ENCODE measurements at places on chromosomes 1 and 21.
A peak's percentile ranks its signal among the peaks of the same experiment; 100 is the strongest.

GRCh38 chr1:108732398-108732797, 14.1 kb upstream of the STXBP3 start:
- DNase-seq, result no peak

- DNase-seq, result no peak
These were observed 53.3 kb downstream of the EIF4G3 start for GRCh38 chr1:21123287-21123948.

DNA sequence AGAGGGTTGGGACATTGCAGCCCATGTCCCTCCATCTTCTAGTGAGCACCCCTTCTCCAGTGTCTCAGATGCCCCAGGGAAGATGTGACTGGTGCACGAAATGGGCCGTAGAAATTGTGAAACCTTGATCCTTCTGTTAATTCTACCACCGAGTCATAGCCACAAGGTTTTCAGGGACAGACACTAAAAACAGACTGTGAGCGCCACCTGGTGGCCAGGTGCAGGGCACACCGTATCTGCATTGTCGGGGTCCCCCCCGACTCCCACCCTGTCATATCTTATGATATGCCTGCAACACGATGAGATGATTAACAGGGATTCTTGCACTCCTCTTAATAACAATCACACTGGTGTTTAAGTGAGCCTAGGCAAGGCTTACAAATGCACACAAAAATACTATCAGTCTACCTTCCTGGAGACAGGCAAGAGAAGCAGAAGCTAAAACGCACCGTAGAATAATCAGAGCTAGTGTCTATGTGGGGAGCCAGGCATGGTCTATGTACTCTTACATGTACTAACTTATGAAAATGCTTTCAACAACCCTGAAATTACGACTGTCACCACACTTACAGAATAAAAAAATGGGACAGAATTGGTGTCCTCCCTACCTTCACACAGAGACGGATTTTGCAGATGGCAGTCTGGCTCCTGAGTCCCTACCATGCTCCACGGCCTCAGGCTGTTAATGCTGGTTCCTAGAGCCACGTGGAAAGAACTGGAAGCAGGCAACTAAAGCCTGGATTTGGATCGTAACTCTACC, 57.9 kb downstream of the FHAD1 start:
- DNase-seq, result peak; percentile 78

DNA sequence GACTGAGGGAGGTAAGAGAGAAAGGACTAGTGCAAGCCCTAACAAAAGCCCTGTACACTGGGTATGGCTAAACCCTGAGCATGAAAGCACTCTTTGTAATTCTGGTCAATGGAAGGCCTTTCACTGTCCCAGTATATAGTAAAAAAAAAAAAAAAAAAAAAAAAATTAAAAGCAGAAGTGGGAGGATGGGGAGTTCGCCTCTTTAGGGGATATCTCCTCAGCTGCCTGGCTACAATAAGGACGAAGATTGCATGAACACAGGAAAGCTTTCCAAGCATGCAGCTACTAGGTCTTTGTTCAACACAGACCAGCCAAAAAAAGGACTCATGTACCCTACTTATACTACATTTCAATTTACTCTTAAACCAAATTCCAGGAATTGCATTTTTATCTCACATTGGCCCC, 59.1 kb downstream of the EIF4G3 start:
- DNase-seq, result no peak

GRCh38 chr1:109161858-109162606, 48.1 kb downstream of the ELAPOR1 start:
- DNase-seq, result peak; percentile 63

DNA sequence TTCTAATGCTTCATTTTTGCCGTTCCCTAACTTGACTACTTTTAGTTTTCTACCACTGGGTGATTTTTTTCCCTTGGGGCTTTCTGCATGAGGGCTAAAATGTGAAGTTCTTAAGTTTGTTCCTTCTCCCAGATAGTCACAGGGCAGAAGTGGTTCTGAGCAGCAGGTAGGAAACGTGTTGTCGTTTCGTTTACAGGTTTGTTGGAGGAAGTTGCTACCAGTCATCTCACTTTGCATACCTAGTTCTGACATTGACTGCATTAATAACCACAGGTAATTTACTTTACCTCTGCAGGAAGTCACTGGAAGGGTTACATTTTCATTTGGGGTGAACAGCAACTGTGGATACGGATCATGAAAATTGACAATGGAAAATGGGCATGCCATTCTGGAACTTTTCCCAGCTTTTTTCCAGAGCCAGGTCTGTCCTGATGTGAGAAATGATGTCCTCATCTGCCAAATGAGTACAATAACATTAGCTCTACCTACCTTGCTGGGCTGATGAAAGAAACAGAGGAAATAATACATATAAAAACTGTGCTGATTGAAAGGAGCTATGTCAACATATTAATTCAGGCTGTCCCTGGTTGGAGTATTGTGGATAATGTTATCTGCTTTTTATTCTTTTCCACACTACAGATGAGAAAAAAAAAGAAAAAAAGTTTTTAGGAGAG, 94.2 kb downstream of the DISC1 start:
- DNase-seq, result no peak

- no peak for DNase-seq
These were observed 17.3 kb upstream of the RHBDL2 start for GRCh38 chr1:38958967-38959366.

Data from activated naive CD4-positive, alpha-beta T cell treated with anti-CD3 and anti-CD28 coated beads, Interleukin-2, amount 10 ng/mL, durations not matched to agents 7 days and 5 days (primary cell).